ENCODE measurements at places on chromosomes 2 and 18.

GRCh38 chr2:10087360-10087759 lies 7.1 kb upstream of the CYS1 start:
- DNase-seq: no peak

GRCh38 chr2:45008296-45009129 lies 739 bp downstream of the SIX2 start:
- DNase-seq: no peak

DNA sequence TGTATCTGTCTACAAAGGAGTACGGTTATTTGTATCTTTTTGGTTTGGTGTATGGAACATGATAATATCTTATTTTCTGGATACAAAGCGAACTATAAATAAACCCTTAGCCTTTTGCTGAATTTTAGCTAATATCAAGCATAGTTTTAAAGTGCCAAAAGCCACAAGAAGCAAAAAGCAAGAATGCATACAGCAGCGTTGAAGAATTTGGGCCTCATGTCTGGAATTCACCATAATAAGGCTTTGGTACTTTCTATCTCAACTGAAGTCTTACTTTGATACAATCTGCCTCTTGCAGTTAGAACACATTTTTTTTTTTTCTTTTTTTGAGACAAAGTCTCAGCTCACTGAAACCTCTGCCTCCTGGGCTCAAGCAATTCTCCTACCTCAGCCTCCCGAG lies 151.5 kb downstream of the ERBB4 start:
- no peak for DNase-seq

DNA sequence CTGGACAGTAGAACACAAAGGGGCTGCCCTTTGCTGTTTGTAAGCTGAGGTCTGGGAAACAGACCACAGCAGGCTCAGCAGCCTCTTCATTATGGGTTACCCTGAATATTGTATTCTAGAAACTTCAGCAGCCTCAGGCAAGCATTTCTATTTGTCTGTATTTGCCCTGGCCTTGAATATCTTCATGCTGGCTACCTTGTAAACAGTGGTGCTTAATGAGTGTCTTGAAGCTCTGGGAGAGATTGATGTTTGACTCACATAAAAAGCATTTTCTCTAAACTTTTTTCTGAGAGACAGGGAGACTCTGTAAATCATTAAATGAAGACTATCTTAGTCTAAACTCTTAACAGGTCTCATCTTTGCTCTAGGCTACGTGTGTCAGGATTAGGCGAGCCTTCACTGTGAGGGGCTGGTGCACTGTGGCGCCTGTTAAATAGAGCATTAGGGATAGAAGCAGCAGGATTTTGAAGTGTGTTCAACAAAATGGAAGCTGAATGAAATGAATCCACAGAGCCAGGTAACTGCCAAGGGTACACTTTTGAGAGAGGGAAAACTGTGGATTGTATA lies 53.1 kb upstream of the MEX3C start:
- DNase-seq: no peak

- no peak for DNase-seq
Observed at GRCh38 chr2:25063876-25064660, 22.2 kb downstream of the EFR3B start.

DNA sequence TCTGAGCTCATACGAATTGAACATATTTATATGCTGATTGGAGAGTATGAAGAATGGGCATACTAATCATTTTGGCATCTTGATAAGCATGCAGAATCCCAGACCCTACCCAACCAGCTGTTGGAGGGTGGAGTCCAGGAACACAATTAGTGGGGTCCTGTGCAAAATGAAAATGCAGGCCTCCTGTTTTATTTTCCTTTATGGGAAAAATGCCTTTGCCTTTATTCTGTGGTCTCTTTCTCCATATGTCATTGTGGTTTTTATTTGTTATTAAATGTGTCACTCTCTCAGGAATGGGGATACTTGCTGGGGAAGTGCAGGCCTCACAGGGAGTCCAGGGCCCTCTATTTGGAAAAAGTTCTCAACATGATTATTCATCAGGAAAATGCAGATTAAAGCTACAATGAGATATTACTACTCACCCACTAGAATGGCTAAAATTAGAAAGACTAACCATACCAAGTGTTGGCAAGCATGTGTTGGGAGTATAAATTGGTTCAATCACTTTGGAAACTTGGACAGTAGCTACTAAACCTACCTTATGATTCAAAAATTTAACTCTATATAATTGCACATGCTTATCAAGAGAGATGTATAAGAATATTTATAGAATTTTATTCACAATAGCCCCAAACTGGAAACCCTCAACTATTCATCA lies 223.1 kb upstream of the FBXO11 start:
- DNase-seq: no peak

DNA sequence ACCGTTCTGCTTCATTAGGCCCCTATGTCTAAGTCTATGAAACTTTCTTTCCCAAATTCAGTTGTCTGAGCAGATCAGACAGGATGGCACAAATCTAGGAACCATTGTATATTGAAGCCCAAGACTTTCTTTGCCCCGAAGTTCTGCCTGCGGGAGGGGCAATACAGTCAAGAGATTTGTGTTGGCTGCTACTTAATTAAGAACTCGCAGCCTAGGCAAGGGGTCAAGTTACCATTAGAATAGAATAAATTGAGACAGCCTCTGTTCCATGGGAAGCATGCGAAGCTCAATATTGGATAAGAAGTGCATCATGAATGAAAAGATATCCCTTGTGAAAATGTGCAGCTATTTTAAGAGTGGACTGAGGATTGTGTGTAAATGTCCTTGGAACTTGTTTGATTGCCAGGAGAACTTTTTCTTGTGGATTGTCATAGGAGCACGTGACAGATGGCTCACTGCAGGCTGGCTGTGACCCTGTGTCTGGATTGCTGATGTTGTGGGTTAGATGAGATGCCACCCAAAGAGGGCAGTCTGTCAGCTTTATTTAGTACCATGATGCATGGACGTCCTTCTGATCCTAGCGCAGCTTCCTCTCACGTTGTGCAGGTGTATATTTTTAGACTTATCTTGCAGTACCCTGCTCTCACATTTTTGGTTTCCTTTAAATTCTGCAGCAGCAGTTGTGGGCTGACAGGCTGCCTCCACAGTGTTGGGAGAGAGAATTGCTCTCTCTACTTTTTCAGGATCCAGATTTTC lies 30.9 kb downstream of the HAUS1 start:
- no peak for DNase-seq

- no peak for DNase-seq
Observed at GRCh38 chr18:49611316-49611715, 49.5 kb downstream of the LIPG start.

- DNase-seq: no peak
Observed at GRCh38 chr2:19416083-19416482, 57.7 kb upstream of the OSR1 start.

DNA sequence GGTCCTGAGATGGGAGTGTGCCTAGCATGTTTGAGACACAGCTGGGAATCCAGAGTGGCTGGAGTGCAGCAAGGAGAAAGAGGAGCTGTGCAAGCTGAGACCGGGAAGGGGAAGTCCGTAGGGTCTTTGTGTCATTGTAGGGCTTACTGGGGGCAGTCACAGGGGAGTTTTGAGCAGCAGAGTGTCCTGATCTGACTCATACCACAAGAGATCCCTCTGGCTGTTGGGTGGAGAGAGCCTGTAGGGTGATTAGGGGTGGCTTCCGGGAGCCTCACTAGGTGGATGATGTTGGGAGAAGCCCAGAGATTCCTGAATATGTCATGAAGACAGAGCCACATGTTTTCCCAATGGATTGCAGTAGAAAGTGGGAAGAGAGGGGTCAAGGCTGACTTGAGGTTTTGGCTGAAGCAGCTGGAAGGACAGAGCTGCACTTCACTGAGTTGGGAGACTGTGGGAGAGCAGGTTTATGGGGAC lies 30.9 kb downstream of the FHOD3 start:
- no peak for DNase-seq

- no peak for DNase-seq
Observed at GRCh38 chr2:242027676-242028450, 158.3 kb downstream of the RTP5 start.

DNA sequence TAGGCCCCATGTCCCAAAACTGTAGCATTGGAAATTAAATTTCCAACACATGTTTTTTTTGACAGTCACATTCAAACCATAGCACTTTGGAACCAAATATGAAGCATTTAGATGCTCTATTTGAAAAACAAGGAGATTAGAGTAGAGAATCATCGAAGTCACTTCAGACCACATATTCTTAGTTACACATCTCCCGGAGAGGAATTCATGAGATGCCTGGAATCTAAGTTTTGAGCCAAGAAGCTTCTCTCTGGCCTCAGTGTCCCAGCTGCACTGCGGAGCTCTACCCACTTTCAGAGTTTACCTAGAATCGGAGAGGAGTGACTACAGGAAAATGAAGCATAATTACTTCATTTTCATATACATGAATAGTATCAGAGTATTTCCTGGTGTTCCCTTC lies 385.9 kb downstream of the TNS1 start:
- no peak for DNase-seq

DNA sequence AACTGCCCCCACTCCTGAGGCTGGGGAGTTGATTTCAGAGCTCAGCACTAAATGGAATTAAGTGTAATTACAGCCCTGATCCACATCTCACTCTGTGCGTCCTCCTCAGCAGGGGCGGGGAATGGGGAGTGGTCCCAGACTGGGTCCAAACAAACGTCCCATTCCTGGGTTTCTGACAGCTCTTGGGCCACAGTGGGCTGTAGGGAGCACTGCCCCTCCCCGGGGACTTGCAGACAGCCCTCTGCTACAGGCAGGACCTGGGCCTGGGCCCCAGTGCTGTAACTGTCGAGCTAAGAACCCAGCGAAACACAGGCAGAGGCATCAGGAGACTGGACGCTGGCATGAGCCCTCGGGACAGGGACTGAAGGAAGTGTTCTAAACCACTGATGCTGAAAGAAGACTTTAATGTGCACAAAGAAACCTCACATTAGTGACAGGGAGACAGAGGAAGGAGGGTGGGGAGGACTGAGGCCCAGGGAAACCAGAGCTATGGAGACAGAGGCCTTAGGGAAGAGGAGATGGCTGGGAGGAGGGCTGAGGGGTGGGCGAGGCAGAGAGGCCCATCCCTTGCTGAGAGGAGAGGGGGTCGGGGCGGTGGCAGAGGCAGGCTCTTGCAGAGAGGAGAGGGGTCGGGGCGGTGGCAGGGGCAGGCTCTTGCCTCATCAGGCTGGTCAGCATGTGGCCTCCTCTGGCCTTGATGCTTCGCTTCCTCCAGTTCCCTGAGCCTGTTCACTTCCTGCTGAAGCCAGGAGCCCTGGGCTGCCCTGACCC lies 5.8 kb upstream of the SEMA4C start:
- no peak for DNase-seq

GRCh38 chr18:5806860-5807259 lies 88.5 kb downstream of the TMEM200C start:
- no peak for DNase-seq

- DNase-seq: no peak
Observed at GRCh38 chr2:121695171-121695451, 41.6 kb downstream of the NIFK start.

- no peak for DNase-seq
Observed at GRCh38 chr2:7672027-7672684, 754.9 kb downstream of the RNF144A start.

DNA sequence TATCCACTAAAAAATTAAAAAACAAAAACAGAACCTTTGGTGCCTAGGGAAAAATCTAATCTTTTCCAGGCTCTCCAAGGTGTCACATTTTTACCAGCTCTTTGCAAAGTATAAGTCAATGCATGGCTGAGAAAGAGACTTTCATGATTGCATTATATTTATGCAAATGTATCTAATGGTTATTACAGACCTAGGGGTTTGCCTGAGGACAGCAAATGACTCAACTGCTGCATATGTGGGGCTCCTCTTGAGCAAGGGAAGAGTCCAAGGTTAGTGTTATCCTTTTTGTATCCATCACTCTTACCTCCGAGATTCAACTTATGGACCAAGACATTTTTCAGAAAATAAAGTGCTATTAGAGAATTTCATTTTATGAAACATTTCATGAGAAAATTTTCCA lies 33.9 kb upstream of the RMP24 start:
- no peak for DNase-seq

DNA sequence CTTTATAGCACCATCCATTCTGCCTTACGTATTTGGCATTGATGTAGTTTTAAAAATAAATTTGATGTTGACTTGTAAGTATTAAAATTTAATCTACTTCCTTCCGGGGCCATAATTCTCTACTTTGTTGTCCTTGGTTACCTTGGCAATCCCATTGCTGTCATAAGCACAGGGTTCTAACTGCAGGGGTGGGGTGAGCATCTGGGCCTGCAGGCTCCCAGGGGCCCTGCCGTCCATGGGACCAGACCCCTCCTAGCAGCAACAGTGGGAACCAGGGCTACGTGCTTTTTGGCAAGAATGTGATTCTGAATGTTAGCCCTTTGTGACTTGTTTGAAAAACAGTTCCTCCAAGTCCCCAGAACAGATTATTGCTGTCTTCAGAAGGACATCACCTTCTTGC lies 4.9 kb downstream of the ASAP2 start:
- no peak for DNase-seq

- no peak for DNase-seq
Observed at GRCh38 chr2:8426550-8426949, 255.3 kb upstream of the ID2 start.

GRCh38 chr2:223633656-223634055 lies 31.5 kb upstream of the SCG2 start:
- DNase-seq: no peak

DNA sequence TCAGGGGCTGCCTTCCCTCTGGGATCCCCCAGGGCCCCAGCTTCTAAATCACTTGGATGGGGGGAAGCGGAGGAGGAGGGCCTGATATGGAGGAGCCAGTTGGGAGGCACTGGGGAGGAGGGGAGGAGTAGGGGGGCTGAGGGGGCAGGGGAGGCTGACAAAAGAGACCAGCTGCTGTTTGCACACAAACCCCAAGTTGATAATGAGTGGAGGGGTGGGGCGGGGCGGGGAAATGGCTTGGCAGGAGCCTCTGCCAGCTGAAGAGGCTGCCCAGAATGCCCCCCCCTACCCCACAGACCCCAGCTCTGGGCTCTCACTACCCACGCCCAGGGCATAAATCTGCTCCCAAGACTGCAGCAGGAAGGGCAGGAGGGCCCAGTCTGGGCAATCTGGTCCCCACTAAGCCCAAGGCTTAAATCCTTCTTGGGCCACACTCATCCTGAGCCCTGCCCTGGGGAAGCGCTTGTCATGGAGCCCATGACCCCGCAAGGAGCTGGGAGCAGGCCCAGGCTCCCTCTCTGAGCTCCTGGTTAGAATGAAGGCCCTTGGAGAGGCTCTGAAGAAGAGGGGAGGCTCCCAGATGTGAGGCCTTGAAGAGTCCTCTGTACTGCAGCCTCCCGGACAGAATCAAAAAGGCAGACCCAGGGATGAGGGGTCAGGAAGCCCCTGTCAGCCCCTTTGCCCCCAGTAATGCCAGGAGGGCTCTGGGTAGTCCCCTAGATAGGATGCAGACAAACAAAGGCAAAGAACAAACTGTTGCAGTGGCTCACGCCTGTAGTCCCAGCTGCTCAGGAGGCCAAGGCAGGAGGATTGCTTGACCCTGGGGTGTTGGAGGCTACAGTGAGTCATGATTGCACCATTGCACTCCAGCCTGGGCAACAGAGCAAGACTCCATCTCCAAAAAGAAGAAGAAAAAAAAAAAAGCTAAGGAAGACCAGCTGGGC lies 24.8 kb upstream of the PTMA start:
- no peak for DNase-seq

Measured in stimulated activated CD8-positive, alpha-beta memory T cell treated with anti-CD3 and anti-CD28 coated beads, Interleukin-2, amount 100 ng/mL, for 1 hour (primary cell).